Myocyte (in vitro differentiated cells): ENCODE measurements at places on chromosomes 7 and 10.
A peak's percentile ranks its signal among the peaks of the same experiment; 100 is the strongest.

- peak; percentile 79 for DNase-seq
Measured at GRCh38 chr7:90629297-90629918, 33.3 kb downstream of the CDK14 start.

- DNase-seq, result no peak
Measured at GRCh38 chr10:108048898-108049297, 884.4 kb upstream of the SORCS1 start.

DNA sequence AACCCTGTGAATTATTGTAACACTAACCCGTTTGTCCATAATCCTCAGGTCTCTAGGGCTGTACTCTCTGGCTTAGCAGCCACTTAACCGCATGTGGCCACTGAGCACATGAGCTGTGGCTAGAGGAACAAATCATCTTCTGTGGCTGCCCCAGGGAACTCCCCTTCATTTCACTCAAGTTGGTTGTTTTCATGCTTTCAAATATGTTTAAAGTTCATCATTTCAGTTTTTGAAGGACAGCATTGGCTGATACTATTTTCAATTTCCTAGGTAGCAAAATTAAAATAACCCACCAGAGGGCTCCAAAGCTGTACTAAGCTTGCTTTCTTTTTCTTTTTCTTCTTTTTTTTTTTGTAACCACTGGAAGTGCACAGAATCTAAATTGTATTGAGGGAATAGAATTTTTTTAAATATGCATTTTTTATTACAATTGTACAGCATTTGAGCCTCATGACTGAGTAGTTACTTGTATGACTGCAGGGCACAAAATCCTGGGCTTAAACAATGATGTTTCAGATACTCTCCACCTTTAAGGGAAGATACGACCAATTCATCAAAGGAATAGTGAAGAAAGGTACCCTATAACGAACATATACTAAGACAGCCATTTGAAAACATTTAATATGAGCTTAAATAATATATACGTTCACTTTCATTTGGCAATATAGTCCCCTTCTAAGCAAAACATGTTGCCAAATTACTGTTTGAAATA, 38.6 kb downstream of the MRC1 start:
- peak; percentile 59 for DNase-seq

GRCh38 chr7:150446288-150446938, 4.0 kb upstream of the GIMAP8 start:
- DNase-seq, result no peak

DNA sequence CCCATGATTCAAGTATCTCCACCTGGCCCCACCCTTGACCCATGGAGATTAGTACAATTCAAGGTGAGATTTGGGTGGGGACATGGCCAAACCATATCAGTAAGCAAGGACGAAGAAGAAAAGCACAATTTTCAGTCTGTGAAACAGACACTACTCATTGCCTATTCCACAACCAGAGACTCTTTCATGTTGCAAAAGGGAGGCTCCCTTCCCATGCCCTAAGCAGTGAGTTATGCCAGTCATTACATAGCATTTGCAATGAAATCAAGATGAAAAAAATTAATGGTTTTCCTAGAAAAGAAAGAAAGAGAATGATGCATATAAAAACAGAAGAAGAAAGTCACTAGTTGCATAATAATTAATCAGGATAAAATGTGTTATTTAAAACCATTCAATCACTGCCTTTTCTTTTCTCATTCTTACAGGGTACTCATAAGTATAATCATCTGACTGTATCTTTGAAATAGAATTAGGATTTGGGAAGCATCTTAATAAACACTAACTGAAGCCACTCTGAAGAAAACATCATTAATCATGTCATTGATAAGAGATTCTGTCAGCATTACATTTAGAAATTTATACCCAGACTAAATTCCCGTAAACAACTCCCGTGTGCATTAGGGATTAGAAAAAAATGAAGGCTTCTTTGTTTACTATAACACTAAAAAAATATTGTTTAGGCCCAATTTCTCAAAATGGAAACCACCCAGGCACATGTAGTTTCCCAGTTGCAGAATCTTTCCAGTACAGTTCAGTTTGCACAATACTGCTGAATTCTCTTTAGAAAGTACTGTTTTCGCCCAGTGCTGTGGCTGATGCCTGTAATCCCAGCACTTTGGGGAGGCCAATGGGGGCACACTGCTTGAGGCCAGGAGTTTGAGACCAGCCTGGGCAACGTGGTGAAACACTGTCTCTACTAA, 9.1 kb downstream of the PRPS1L1 start:
- DNase-seq, result no peak

GRCh38 chr10:77485847-77486246, 151.8 kb downstream of the KCNMA1 start:
- DNase-seq, result no peak

DNA sequence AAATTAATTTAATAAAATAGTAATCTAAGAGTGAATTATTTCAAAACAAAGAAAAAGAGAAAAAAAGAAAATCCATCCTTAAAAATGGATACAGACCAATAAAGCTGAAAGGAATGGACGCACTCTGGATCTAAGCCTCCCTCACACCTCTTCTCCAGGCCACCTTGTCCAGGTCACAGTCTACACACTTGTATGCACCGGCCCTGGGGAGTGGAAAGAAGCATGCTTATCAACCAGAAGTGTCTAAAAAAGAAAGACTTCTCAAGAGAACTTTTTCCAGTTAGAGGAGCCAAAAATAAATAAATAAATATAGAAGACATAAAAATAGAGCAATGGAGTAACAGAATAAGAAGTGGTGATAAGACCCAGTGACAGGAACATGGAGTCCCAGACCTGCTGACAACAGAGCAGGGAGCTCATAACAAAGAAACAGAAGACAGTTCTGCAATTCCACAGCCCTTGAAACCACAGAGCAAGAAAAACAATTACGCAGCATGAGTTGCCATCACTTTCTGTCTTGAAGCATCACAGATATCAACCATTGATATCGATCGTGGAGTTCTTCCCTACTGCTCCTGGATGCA, 311.7 kb upstream of the NFE2L3 start:
- DNase-seq, result no peak

GRCh38 chr7:22784346-22784745, 38.3 kb downstream of the TOMM7 start:
- DNase-seq, result peak; percentile 37

GRCh38 chr10:22229802-22230157, 12.0 kb upstream of the EBLN1 start:
- DNase-seq, result no peak

DNA sequence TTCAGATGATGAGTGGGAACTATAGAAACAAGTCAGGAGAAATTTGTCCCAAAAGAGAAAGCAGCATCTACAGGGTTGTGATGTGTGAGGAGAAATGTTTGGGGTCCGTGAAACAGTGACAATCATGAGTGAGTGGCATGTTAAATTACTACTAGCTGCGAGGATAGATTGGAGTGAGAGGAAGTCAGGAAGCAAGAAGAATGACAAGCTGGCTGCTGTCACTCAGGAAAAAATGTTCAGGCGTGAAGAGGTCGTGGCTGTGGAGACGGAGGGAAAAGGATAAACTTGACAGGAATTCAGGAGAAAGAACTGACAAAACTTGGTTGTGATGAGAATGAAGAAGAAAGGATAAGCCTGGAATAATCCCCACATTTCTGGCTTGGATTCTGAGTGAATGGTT, 5.1 kb upstream of the ITPRID1 start:
- no peak for DNase-seq

DNA sequence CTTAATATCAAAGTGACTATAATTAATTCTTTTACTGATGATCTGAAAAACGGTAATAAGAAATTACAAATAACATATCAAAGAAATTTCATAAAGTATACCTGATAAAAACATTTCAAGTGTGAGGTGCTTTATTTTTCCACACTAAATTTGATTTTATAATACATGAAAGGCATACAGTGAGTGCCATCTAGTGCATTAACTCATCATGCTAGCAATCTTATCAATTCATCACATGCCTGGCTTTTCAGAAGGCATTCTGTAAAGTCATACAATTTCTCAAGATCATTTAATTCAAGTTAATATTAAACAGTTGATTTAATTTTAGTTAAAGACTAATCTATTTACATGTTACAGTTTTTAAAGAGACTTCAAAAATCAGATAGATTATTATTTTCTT, 1020.9 kb downstream of the GATA3 start:
- DNase-seq, result no peak

- DNase-seq, result no peak
Measured at GRCh38 chr7:155579565-155579964, 33.2 kb upstream of the CNPY1 start.

GRCh38 chr10:98293550-98294269, 25.7 kb upstream of the LOXL4 start:
- peak; percentile 87 for DNase-seq
